SK-MEL-5 (cell line): ENCODE measurements at places on chromosomes 7 and 10. TPM values are rescaled to one million over a fixed set of nuclear protein-coding genes. Genes with fewer than 3 reads are reported as not detected.

MMRN2 gene
- 0.08 TPM in 1 of 2 replicates, not detected in the other for total RNA-seq

PSD gene
- total RNA-seq, result 0.40 and 0.61 TPM in 2 replicates

SERPINE1 gene
- 0.27 TPM in 1 of 2 replicates, not detected in the other for total RNA-seq

- no peak for DNase-seq
Measured at GRCh38 chr10:96996275-96996965, 164.3 kb downstream of the LCOR start.

GRCh38 chr7:143487566-143487965 is 9.9 kb downstream of the TAS2R41 start:
- no peak for DNase-seq

GRCh38 chr7:726854-727103 is 280 bp downstream of the DNAAF5 start:
- DNase-seq, result no peak

- no peak for DNase-seq
Measured at GRCh38 chr10:84676536-84676935, 348.1 kb downstream of the CCSER2 start.

- no peak for DNase-seq
Measured at GRCh38 chr10:64505501-64505900, 984.3 kb downstream of the REEP3 start.

DNA sequence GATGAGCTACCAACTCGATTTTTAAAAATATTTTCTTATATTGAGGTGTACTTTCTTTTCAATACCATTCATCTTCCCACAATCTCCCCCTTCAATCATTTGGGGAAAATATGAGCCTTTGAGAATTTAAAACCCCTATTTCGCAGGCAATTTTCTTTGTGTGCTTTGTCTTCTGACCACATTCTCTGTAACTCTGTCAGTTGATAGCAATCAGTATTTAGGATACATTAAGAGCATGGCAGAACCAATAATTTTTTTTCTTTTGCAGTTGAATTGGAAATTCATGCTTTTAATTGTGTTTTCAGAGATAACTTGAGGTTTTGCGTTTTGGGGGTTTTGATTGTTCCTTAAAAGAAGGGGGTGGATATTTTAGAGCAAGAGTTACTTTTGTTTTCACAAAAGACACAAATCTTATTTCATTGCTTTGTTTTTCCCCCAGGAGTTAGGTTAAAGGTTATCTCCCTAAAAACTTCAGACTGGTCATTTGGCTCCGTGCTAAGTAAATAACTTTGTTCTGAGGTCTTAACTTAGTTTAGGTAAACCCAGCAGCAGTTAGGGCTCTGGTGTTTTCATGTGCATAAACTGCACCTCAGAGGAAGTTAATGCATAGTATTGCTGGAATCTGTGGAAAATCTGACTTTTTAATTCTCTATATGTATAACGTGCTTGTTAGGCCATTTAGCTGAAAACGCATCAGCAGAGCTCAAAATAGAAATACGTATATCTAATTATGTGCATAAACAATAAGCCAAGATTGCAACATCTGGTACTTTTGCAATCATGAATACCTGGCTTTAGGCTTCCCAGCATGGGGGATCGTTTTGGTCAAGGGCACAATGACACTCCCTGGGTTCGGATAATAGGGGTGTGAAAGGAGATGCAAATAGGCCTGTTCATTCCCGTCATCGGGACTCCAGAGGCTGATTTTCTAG is 676.4 kb upstream of the ANKRD30A start:
- DNase-seq, result no peak

DNA sequence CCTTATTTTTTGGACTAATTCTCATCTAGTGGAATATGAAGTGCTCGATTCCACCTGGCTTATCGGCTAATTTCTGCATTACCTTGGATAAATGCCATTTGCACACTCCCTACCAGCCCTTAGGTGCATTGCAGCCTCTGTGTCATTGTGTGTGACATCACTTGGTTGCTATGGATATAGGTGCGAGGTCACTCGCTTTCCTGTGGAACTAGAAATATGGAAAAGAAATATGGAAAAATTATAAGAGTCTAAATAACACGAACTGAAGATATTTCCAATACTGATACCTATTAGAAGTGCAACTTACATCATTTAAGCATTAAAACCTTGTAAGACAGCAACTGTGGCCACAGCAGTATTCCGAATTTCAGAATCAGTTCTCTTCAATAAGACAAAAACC is 2.0 kb downstream of the YWHAG start:
- peak; percentile 53 for DNase-seq
